ENCODE measurements at places on chromosomes 2 and 18. TPM values are rescaled to one million over a fixed set of nuclear protein-coding genes. Genes with fewer than 3 reads are reported as not detected.

The FOXD4L1 gene
- total RNA-seq: 1.1 TPM

The DHX57 gene
- 23.0 TPM for total RNA-seq

The MLPH gene
- total RNA-seq: 4.9 TPM

The LAMA1 gene
- total RNA-seq: 12.8 TPM

The UGT1A10 gene
- total RNA-seq: not detected

The HOXD4 gene
- total RNA-seq: not detected

The C1GALT1C1L gene
- total RNA-seq: 2.3 TPM

The GCKR gene
- 1.5 TPM for total RNA-seq

The DNAH6 gene
- total RNA-seq: 12.2 TPM

The DYNAP gene
- not detected for total RNA-seq

Measured in dorsolateral prefrontal cortex (tissue), 122 donors.